NCI-H2107 (cell line): ENCODE measurements at places on chromosomes 3 and 15.

- DNase-seq = no peak
Measured at GRCh38 chr3:69867941-69868505, 128.8 kb downstream of the MITF start.

DNA sequence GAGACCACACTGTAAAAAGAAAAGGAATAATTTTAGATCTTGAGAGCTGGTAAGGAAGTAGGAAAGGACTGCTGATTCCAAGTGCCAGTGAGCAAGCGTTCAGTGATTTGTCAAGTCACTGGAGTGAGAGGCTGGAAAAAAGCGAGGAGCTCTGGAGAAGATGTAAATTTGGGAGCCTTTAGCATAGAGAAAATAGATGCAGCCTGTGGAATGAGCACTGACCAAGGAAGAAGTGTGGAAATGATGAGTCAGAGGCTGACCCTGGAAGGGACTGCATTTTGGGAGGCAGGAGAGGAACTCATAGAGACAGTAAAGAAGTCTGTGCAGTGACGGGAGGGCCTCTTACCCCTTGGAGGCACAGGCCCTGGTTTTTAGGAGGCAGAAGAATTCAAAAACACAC lies 17.1 kb upstream of the ABTB1 start:
- no peak for DNase-seq

DNA sequence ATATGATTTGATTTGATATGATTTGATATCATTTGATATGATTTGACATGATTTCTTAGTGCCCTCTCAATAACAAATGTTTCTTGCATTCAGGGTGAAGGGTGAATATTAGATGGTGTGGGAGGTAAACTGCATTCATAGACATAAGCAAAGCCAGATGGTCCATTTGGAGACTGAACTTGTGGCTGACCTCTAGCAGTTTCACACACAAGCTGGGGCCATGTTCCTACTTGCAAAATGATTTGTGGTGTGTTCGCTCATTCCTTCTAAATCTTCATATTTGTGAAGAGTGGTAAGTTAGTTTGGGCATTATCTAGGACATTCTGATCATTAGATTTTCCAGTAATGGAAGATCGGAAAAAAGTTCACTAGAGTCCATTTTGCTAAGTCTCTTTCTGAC lies 40.5 kb upstream of the CCR4 start:
- no peak for DNase-seq

- no peak for DNase-seq
Measured at GRCh38 chr15:32855942-32856341, 138.1 kb downstream of the GREM1 start.

DNA sequence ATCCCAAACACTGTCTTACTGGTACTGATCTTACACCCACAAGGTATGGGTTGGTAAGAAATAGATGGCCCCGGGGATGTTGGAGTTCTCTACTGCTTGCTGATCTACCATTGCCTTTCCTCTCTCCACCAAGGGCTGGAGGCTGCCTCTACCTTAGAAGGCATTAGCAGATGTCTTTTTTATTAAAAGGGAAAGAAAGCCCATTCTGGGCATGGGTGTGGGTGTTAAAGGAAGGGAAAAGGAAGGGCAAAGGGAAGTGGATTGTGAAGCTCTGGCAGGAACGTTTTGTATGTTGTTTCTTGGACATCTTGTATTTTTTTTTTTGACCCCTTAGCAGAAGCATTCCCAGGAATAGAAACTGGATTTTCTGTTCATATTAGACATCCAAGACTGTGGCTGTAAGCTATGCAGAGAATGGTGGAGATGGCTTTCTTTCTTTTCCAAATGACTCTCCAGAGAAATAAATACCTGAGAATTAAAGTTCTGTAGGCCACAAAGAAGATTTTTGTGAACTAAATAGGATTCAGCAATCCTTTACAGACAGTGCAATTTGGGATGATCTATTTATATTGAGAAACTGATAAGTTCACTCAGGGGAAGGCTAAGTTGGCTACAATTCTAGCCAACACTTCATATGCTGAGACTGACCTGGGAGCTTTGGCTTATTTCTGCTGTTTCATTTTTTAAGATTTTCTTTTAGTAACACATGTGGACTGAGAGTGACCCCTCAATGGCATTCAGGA lies 108.8 kb downstream of the TOP2B start:
- no peak for DNase-seq

DNA sequence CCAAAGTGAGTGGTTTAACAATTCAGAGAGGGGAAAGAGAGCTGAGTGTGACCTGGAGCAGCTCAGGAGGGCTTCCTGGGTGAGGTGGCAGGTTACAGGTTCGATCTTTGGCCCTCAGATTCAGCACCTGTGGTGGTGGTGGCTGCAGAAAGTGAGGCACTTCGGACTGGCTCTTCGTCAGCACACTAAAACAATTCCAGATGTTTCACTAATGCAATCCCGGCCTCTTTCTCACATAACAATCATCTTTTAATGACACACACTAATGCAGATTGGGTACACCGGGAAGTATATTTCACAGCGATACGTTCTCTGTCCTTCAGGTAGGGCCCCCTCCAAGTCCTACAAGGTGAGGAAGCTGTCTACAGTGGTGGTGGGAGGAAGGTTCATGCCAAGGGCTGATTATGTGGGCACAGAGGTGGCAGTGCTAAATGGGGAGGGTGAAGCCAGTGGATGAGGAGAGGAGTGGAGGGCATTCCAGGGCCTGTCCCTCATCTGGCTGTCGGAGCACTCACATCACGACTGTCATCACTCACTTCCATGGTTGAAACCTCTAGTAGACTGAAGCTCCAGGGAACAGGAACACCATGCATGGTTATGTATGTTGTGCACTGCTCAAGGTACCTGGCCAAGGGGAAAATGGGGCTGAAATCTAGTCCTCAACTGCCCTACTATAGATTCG lies 171.1 kb downstream of the RAB11A start:
- DNase-seq = no peak

- no peak for DNase-seq
Measured at GRCh38 chr3:154642145-154642544, 212.2 kb upstream of the GPR149 start.

DNA sequence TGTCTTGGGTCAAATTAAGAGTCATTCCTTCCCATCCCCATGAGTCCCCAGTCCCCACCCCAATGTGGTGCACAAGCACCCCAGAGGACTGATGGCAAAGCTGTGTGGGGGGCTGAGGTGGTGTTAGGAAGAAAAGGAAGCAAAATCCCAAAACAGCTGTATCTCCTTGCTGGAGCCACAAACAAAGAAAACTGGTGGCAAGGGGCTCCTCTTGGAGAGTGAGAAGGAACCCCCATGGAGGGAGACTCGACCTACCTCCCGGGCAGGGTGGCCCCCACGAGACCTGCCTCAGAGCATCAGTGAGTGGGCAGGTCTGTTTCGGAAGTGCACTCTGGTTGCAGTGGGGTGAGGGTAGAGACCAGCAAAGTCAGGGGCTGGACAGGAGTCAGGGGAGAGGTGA lies 29.2 kb downstream of the PRR23E start:
- no peak for DNase-seq

DNA sequence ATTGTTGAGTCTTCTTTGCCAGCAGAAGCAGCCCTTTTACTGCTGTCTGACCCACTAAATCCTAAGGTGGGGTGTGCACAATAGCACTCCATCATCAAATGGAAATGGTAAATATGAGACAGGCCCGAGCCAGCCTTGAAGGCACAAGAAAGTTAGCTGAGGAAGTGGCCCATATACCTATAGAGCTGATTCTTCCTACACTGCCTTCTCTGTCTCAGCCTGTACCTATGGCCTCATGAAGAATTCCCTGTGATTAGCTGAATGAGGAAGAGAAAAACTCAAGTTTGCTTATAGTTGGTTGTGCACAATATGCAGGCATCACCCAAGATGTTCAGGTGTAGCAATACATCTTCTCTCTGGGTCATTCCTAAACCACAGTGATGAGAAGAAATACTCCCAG lies 31.7 kb upstream of the XCR1 start:
- DNase-seq = no peak

- DNase-seq = no peak
Measured at GRCh38 chr3:114344492-114344891, 50.7 kb downstream of the TIGIT start.

GRCh38 chr3:42080453-42080872 lies 10.7 kb upstream of the TRAK1 start:
- DNase-seq = no peak

GRCh38 chr3:131630097-131630496 lies 127.3 kb upstream of the MRPL3 start:
- no peak for DNase-seq

GRCh38 chr3:54358969-54359694 lies 236.8 kb downstream of the CACNA2D3 start:
- DNase-seq = no peak

- no peak for DNase-seq
Measured at GRCh38 chr15:91329914-91330313, 229.9 kb downstream of the SV2B start.

DNA sequence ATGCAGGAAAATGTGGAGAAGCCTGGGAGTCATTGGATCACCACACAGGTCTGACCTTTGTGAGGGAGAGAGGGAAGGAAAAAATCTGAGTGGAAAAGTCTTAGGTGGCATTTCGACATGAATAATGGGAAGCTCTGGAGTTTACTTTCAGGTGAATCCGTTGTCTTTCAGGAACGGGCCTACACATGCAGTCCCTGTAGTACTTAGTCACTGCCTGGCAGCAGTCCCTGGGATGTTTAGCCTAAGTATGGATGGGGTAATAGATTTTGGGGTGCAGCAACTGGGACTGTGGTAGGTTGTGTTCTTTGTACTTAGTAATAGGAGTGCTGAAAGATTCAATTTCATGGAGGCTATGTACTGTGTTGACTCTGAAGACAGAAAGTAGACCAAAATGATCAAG lies 227.5 kb upstream of the EPHA3 start:
- DNase-seq = no peak

DNA sequence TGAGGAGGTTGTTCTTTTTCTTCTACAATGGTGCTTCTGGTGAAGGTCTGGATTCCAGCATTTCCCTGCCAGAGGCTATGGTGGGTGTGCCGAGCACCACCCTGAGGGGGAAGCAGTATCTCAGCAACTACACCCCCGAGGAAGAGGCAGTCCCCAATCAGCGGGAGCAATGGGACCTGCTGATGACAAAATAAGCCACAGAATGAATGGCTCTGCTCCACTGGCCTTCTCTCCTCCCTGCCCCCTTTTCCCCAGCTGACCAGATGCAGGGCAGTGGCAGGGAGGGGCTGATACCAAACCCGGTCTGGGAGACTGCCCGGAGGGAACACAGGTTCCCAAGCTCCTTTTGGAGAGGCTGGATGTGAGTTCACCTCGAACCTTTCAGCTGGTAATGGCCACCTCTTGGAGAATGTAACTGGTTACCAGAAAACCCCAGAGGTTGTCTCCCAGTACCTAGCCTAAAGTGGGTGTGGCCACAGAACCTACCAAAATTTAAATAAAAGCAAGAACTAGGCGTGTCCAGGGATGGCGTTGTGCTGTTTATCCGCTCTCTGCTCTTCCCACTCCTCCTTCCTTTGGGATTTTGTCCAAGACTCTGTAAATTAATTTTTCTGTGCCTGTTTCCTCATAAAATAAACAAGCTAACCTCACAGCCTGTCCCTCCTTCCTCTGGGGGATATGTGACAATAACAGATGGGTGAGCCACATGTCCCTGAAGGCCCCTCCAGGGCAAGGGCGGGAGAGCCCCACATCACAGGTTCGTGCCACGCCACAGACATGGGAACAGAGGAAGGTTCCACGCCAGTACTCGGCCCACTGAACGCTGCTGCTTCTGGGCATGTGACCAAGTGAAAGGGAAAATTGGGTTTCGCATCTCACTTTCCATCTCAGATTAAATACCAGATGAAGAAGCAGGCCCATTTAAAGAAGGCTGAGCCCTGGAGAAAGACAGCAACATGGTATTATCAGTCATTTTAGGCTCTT lies 35.1 kb upstream of the SPTBN5 start:
- DNase-seq = no peak

DNA sequence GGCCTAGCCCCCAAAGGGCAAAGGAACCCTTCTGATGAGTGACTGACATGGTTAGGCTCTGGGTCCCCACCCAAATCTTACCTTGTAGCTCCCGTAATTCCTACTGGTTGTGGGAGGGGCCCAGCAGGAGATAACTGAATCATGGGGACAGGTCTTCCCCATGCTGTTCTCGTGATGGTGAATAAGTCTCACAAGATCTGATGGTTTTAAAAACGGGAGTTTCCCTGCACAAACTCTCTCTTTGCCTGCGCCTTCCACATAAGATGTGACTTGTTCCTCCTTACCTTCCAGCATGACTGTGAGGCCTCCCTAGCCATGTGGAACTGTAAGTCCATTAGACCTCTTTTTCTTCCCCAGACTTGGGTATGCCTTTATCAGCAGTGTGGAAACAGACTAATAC lies 16.9 kb downstream of the TKT start:
- no peak for DNase-seq

DNA sequence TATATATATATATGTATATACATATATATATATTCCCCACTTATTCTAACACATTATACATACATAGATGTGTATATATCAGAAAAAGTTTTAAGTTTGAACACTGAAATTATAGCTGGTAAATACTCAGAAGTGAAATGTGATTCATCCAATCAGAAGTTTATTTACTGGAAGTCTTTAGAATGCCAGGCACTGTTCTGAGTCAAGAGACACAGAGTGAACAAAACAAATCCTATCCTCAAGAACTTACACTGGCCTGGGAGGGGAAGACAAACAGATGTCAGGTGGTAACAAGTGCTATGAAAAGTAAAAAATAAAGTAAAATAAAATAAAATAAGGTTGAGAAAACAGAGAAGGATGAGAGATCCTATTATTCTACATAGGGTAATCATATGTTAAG lies 13.4 kb downstream of the DHX36 start:
- no peak for DNase-seq

DNA sequence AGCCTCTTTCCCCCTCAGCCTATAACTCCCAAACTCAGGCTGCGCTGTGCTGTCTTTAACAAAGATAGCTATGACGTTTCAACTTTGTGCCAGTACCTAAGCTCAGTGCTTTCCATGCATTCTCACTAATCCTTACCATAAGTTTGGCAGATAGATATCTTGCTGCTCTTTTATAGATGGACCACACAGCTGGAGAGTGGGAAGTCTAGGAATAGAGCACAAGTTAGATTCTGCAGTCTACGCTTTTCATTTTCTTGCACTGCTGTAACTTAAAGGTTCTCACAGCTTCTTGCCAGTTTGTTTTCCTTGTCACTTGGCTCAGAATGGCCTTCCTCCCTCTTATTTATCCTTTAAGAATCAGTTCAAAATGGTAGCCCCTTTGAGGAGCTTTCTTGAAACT lies 468.8 kb downstream of the CNTN4 start:
- no peak for DNase-seq

- no peak for DNase-seq
Measured at GRCh38 chr15:65937054-65937453, 67.8 kb downstream of the RAB11A start.

- no peak for DNase-seq
Measured at GRCh38 chr3:191087391-191087790, 111.7 kb upstream of the OSTN start.

DNA sequence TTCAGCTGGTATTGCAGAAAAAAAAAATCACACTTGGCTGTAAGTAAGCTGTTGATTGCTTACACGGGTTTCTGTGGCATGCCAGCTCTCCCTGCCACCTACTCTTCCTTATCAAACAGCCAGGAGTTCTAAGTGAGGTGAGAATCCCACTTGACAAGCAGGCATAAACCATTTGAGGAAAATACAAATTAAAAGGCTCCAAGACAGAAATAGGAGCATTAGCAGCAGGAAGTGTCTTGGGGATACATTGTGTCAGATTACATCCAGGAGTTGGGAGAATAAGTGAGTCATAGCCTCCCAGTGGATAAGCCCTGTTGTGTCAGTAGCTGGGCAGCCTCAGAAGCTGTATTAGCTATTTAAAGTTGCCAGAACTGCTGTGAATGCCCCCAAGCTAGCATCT lies 256.0 kb downstream of the CNTN4 start:
- no peak for DNase-seq

- DNase-seq = no peak
Measured at GRCh38 chr15:82846621-82847020, 37.2 kb downstream of the WHAMM start.
